ENCODE measurements at places on chromosomes 5 and 9.
A peak's percentile ranks its signal among the peaks of the same experiment; 100 is the strongest.

DNA sequence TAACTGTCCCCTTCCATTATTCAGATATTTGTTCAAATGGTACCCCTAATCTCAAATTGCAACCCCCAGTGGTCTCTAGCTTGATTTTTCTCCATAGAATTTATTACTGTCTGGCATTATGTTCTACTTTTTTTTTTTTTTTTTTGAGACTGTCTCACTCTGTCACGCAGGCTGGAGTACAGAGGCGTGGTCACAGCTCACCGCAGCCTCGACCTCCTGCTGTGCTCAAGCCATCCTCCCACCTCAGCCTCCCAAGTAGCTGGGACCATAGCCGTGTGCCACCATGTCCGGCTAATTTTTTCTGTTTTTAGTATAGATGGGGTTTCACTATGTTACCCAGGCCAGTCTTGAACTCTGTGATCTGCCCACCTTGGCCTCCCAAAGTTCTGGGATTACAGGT, 2.0 kb upstream of the REEP5 start:
- no peak for DNase-seq

DNA sequence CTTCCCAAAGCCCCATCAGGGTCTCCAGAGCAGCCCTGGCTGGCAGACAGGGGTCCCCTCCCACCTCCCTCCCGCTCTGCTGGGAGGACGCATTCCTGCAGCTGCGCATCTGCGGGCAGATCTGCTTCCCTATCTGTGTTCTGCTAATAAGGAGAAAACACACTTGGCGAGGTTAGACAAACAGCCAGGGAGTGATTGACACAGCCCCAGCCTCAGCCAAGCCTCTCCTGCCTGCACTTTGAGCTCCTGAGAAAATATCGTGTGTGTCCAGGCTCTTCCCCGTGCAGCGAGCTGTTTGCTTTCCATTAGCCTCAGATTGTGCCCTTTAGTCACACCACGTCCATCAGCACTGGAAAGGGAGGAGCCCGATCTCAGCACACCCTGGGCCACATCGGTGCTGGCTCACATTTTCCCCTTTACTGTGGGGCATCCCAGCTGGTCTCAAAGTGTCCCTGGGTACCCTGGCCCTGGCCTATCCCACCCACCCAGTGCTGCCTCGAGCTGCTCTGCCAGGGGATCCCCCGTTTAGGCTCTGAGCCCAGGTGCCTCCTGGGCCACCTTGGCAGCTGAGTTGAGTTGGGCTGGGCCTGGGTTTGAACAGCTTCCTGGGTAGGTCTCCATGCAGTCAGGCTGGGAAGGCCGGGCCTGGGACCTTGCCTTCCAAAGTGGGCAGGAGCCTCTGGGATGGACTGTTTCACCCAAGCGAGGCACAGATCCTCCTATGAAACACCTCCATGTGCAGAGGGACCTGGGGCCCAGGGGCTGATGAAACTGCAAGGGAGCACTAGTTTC, 61.1 kb downstream of the BARX1 start:
- no peak for DNase-seq

- DNase-seq: no peak
Observed at GRCh38 chr5:41373230-41373629, 137.2 kb downstream of the PLCXD3 start.

DNA sequence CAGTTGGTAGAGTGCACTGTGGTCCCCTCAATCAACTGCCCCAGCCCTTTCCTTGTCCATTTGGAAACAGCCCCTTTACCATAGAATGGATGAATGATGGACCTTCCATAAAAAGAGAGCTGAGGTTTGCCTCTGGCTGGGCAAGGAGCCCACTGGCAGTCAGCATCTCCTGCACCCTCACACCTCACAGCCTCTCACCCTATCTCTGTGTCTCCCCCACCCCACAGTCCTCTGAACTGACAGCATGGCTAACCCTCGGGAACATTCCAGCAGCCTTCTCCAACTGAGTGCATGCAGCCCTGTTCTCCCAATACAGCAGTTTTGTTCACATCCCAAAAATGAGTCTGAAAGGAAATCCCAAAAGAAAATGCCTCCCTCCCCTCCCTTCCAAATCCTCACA, 51.7 kb downstream of the RETREG1 start:
- DNase-seq: no peak

DNA sequence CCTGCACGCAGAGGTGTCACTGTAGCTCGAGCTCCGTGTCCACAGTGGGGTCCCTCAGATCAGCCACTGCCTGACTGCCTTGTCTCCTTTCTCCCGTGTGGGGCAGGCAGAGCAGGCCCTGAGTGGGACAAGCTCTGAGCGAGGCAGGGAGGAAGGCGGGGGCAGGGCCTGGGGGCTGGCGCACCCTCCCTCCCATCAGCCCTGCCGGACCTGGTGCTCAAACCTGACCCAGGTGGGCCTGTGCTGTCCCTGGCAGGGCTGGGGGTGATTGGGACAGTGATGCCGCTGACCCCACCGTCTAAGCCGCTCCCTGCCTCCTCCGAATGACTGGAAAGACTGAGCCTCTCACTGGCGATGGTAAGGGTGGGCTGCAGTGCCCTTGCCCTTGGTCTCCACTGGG, 60.9 kb downstream of the KCNT1 start:
- DNase-seq: no peak

GRCh38 chr5:50751064-50751657, 84.7 kb downstream of the PARP8 start:
- DNase-seq: peak; percentile 58

DNA sequence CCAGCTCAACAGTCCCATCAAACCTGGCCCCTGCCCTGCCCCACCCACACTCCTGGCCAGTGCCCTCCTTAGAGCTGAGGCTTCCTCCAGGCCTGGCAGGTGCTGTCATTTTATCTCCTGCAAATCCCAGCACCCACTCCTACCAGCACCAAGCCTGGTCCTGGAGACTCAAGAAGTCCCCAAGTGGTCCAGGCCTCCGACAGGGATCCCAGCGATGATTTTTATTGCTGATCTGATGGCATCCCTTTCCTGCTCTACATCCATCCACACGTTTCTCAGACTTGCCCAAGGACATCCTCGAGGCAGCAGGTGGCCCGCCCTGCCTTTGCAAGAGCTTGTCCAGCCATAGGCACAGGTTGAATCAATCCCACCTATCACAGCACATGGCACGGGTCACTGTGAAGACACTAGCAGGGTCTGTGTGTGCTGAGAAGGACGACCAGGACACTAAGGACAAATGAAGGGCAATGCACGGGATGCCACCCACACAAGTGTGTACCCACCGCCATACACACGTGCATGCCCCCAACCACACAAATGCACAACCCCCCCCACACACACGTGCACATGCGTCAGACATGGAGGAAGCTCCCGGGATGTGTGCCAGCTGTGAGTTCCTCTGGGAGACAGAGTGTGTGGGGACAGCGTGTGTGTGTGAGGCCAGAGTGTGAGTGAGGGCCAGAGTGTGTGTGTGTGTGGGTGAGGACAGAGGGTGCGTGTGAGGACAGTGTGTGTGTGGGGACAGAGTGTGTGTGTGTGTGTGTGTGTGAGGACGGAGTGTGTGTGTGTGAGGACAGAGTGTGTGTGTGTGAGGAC, 62.4 kb upstream of the UBAC1 start:
- DNase-seq: no peak

DNA sequence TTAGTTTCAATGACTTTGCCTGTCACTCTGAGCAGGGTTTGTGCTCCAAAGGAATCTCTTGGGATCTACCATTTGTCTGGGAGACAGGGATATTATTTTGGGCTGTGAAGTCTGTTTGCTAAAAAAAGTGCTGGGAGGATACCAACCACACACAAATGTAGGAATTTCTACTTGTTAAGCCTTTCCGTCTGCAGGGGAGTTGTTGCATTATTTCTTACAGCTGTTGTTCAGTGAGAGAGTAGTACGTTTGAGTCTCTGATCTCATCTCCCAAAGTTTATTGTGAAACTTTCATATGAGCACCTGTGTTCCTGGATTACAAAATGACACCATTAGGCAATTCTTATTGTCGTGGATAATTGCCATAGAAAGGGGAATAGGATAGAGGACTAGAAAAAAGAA, 78.3 kb upstream of the SEMA6A start:
- DNase-seq: no peak

DNA sequence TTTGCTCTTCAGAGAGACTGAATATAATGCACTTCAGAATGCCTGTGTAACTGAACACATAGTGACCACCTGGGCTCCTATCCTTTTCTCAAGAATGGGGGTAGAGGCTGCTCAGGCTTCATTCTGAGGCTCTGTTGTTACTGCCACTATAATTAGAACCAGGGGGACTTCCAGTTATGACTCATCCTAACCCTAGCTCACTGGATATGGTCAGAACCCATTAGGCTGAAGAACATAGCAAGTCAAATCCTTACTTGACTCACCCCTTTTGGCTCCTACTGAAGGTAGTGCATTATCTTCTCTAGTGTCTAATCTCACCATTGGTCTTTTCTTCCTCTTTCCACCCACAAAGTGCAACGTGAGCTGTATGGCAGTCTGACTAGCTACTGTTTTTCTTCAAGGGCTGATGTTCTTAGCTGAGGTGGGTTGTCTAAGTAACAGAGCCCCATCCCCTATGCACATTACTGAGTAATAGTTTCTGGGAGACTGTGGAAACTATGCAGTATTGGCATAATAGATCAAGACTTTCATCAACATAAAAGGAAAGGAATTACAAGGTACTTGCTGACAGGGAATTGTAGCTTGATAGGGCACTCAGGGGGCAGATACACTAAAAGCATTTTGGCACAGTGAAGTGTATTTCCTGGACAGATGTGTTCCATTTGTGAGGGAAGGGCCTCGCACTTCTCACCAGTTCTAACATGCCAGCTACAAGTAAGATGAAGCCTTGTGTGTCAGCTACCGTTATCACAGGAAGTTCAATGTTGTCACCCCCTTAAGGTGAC, 431.0 kb upstream of the MEF2C start:
- peak; percentile 38 for DNase-seq

All from activated CD4-positive, alpha-beta T cell treated with anti-CD3 and anti-CD28 coated beads for 36 hours (primary cell).